Stimulated activated naive CD8-positive, alpha-beta T cell treated with anti-CD3 and anti-CD28 coated beads, Interleukin-15, Interleukin-2, amounts not matched to agents 100 U/mL and 50 U/mL, for 24 hours (primary cell): ENCODE measurements at places on chromosomes 12 and 14.

GRCh38 chr12:56695327-56696101 is 7.4 kb upstream of the PTGES3 start:
- DNase-seq = no peak

DNA sequence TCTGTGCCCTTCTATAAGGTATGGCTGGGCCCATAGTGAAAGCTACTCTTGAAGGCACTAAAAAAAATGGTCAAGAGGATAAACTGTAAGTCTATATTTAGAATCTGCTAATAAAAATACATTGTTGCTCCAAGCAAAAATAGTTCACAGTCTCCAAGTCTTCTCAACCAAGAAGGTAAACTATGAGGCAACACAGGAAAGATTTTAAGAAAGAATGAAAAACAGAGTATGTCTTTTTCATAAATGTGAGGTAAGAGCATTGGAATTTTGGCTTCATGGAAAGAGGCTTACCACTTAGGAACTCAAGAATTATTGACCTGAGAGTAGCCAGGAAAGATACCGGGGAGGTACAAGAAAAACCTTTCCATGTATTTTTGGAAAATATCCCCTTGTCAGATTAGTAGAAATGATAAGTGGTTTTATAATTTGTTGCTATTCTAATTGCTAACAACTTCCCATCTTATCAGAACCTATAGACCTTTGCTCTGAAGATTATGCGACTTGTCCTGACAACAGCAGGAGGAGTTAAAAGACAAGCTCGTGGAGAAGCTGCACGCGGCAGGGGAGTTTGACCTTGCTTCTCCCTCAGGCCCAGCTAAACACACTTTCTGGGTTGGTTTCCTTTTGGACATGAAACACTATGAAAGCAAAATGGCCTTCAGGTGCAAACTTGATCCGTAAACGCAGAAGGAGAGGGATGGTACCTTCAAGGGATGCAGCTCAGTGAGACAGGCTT is 238.1 kb downstream of the FOXN3 start:
- no peak for DNase-seq

DNA sequence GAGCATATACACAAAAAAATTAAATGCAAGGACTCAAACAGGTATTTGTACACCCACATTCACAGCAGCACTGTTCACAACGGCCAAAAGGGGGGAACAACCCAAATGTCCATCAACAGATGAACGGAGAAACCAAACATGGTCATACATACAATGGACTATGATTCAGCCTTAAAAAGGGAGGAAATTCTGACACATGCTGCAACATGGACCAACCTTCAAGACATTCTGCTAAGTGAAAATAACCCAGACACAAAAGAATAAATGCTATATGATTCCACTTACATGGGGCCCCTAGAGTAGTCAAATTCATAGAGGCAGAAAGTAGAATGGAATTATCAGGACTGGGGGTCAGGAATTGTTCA is 29.5 kb downstream of the ACTN1 start:
- no peak for DNase-seq

DNA sequence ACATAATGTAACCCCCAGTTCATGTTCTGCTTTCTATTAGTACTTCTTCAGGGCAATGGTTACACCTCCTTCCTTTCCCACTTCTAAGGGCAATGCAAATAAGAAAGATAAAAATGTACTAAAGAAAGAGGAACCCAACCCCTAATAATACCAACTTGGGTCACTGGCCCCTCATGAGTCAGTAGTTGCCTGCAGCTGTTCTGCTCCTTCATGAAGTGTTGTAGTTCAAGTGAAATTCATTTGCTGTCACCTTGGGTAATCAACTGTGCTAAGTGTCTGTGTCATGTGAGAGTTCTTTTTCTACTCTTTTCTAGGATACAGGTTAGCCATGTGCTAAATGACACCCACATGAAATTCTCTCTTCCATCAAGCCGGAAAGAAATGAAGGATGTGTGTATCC is 91.8 kb downstream of the PLXNC1 start:
- DNase-seq = no peak

- DNase-seq = no peak
Observed at GRCh38 chr14:104889375-104889757, 24.3 kb downstream of the CEP170B start.

- DNase-seq = no peak
Observed at GRCh38 chr12:72448089-72448488, 175.9 kb downstream of the TRHDE start.

GRCh38 chr12:124032265-124032886 is 59.4 kb downstream of the ZNF664 start:
- DNase-seq = peak; percentile 30

DNA sequence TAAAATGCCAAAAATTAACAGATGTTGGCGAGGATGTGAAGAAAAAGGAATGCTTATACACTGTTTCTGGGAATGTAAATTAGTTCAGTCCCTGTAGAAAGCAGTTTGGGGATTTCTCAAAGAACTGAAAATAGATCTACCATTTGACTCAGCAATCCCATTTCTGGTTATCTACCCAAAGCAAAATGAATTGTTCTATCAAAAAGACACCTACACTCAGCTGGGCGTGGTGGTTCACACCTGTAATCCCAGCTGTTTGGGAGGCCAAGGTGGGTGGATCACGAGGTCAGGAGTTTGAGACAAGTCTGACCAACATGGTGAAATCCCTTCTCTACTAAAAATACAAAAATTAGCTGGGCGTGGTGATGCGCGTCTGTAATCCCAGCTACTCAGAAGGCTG is 279.3 kb upstream of the PDE3A start:
- no peak for DNase-seq

DNA sequence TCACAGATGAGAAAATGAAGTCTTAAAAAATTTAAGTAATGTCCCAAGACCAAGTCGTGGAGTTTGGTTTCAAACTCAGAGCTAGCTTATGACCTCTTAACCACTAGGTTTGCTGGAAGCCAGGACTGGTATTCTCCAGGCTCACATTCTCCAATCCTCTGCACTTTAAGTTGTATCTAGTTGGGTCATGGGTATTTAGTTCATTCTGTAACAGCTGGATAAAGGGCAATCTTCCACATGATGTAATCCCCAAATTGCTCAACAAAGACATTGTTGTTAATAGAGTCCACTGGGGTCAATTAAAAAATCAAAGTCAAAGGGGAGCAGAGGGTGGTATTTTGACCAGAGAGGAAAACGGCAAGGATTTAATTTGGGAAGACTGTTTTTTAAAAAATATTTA is 17.8 kb upstream of the GAS2L3 start:
- no peak for DNase-seq

- DNase-seq = no peak
Observed at GRCh38 chr12:23757541-23757962, 191.9 kb downstream of the SOX5 start.

DNA sequence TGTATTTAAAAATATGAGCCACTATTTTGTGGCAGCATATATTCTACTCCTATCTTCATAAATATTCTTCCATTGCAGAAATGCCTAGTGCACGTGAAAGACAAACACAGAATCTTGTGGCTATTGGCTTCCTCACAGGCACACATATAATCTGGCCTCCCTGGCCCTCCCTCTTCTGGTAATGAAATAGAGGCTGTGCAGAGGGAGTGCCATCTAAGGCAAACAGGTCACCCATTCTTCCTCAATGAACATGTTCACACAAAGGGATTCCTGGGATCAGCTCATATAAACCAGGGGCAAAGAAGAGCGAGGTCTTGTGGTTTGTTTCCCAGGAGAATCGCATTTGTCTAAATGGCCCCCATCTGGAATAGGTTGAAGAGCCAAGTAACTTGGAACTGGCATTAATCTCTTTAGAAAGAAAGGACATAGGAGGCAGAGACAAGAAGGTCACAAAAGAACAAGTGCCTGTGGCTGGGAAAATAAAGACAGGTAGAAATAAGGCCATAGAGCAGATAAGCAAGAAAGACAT is 171.6 kb upstream of the PTPRQ start:
- no peak for DNase-seq

- DNase-seq = no peak
Observed at GRCh38 chr14:99350751-99351150, 78.8 kb upstream of the BCL11B start.

GRCh38 chr12:16555630-16556029 is 50.3 kb downstream of the LMO3 start:
- no peak for DNase-seq

DNA sequence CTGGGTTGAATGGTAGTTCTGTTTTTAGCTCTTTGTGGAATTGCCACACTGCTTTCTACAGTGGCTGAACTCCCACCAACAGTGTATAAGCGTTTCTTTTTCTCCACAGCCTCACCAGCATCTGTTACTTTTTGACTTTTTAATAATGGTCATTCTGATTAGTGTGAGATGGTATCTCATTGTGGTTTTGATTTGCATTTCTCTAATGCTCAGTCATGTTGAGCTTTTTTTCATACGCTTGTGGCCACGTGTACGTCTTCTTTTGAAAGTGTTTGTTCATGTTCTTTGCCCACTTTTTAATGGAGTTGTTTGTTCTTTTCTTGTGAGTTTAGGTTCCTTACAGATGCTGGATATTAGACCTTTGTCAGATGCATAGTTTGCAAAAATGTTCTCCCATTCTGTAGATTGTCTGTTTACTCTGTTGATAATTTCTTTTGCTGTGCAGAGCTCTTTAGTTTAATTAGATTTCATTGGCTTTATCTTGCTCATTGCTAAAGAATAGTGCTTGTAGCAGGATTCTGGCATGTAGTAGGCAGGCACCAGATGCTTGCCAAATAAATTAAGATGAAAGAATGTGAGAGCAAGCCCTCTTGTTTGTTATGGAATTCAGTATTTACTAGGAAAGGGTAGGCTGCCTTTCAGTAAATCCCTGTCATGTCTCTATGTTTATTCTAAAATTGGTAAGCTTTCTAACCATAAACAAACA is 86.8 kb downstream of the PDE3A start:
- DNase-seq = no peak

DNA sequence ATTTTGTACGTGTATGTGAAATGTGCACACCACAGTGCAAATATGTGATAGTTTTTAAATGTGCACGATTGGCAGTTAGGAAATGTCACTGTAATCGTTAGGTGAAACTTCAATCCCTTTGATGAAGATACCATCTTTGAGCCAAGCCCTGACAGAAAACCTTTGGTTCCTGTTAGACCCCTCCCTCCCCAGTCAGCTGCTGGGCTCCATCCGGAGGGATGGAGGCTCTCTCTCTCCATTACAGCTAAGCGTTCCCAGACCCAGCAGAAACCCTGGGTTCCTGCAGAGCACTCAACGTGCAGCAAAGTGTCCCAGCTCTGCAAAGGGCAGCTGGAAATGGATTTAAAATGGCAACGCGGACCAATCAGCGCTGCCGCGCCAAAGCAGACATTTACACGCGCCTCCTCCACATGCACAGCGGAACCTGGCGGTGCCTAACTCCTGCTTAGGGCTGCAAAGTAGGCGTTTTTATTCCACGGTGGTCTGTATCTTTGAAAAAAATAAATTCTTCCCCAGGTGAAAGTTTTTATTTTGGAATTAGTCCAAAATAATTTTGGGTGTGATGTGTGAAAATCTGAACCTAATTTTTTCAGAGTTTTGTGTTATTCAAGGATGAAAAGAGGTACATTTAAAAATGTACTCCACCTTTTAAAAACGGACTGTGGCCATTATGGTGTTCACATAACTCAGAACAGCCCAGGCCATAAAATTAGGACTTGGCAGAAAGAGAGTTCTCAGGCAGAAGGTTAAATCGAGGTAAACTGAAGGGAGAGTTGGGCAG is 1.4 kb upstream of the HMGA2 start:
- DNase-seq = peak; percentile 8

DNA sequence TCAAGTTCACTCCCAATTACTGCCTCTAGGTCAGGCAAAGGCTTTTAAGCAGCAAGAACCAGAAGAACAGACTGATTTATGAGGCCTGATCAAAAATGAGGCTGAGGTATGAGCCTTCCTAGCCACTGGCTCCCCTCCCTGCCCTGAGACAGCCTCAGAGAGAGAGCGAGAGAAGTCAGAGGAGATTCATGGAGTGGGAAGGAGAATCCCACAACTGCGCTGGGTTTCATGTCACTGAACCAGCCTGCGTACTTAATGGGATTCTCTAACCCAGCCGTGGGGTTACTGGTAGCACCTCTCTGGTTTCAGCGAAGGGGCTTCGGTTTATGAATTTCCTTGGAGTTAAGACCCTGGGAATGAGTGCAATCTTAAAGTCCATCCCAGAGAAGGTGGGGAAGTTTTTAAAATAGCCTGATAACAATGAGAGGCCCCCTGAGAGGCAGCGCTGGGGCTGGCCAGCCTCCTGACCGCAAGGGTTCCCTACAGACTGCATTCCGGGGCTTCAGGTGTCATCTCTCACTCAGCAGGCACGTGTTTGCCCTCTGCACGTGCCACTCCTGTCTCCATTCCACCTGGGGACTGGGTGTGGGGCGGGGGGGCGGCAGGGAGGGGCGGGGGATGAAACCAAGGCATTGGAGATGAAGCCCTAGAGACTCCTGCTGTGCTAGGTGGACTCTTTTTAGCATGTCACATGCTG is 6.1 kb upstream of the GPRC5A start:
- no peak for DNase-seq

DNA sequence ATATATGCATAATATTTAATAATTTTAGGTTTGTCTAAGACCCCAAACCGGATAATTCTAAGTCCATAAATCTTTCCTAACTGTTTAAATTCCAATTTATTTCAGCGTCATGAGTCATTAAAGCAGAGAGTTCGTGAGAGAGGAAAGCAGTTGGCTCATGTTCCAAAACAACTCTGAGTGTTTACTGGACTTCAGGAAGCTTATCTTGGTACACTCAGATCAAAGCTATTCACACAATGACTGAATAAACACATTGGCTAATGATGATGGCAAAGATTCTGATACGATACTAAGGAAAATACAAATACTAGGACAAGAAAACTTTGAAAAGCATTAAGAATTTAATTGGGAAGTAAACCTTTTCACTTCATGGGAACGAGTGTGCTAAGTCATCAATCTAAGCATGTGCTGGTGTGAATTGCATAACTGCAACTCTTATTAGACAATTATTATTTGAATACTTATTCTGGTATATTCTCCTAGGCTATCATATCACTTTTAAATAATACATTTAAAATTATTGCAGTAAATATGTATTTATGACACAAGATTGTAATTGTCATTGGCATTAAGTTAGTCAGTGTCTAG is 34.8 kb upstream of the CLEC14A start:
- DNase-seq = no peak

DNA sequence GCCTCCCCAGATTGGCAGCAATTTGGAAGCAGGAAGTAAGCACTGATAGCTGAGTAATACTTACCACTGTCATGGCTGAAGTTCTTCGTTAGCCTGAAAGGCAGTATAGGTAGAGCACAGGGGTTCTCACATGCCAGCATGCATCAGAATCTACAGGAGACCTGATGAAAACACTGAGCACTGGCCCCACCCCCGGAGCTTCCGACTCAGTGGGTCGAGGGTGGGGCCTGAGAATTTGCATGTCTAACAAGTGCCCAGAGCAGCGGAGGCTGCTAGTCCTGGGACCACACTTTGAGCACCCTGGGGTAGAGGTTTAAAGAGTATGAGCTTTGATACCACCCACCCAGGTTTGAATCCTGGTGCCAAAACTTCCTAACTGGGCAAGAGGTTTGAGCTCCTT is 89.6 kb downstream of the FBXW8 start:
- DNase-seq = no peak

DNA sequence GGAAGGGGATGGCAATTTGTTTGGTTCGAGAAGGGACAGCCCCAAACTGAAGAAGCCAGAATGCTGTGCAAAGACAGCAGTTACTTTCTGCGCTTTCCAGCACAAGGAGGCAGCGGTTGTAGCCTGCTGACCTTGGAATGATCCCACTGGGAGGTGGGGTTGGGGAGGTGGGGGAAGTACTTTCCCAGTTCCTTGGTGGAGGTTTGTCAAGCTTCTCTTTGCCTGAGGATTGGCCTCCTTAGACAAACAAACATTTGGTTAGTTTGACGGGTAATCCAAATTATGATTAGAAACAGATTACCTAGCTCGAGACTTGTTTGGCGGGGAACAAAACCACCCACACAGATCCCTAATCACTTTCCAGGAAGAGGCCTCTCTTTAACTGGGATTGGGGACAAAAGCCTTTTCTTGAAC is 79.1 kb upstream of the EGLN3 start:
- DNase-seq = no peak
